ENCODE measurements at places on chromosomes 6 and 20.

DNA sequence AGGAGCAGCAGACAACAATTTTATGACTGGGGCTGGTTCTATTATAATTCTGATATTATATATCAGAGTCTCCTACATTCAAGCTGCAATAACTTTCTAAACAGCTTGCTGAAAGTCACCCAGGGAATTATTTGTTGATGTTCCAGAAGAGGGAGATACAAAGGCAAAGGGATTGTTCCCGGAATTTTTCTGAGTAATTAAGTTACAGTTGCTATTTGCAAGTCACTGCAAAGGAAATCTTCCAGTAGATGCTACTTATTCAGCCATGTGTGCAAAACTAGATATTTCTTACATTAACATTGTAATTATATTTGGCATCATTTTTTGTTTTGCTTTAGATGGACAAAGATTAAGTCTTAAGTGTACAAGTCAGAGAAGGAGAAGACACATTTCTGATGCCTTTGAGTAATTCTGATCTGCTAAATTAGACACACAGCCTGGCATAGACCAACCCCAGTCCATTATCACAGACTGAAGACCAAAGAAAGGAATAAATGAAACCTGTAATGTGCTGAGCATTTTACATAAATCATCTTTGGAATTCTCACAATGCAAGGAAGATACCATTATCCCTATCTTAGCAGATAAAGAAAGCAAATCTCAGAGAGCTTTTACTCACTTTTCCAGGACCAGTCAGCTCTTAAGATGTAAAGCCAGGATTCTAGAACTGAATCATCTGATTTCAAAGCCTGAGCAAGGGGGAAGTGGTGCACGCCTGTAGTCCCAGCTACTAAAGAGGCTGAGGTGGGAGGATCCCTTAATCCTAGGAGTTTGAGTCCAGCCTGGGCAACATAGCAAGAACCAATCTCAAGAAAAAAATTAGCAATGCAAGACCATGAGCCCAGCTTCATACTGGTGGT, 62.6 kb upstream of the AKAP12 start:
- no peak for DNase-seq

GRCh38 chr6:47275640-47276039, 34.1 kb downstream of the TNFRSF21 start:
- DNase-seq = no peak

GRCh38 chr6:73028124-73028766, 197.1 kb downstream of the KHDC1L start:
- DNase-seq = no peak

GRCh38 chr6:116335612-116336215, 35.0 kb upstream of the DSE start:
- DNase-seq = no peak

GRCh38 chr6:40755046-40755681, 168.0 kb upstream of the LRFN2 start:
- no peak for DNase-seq

- no peak for DNase-seq
Measured at GRCh38 chr20:20228351-20228750, 139.6 kb upstream of the INSM1 start.

- DNase-seq = no peak
Measured at GRCh38 chr6:2529211-2529719, 221.5 kb downstream of the MYLK4 start.

DNA sequence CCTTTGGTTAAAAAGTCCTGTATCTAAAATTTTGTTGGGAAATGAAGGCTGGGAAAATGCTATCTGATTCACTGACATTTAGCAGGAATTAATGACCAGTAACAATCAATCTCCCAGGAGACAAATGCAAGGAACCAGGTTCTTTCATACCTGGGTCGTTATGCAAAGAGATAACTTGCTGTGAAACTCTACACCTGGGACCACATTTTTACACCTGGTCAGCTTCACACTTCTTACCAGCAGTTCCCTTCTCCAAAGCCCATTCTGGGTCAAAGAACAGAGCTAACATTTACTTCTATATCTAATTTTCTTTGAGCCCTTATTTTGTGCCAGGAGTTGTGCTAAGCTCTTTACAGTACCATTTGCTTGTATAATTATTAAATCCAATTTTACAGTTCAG, 27.4 kb upstream of the STXBP5 start:
- no peak for DNase-seq

DNA sequence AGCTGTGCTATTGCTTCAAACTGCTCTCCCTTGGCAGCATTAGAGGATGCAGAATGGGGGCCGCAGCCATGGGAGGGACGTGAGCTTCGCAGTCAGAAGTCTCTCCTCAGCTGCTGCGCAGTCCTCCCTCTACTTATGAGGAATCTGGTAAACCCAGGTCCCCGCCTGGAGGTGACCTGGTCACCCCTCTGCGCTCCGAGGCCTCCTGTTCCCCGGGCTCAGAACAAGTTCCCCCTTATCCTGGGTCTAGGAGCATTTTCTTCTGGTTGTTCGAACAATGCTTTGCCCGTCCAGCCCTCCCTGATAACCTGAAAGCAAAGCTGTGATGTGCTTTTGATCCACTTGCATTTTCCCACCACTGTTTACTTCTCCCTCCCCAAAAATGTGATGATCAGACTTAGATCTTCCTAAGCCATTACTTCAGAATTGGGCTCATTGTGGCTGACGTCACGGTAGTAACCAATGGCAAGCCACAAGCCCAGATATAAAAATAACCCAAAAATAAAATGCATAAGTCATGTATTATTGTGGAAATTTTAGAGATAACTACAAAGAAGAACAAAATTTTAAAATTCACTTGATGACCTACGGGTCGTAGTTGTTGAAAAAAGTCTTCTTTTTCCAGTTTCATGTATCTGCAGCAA, 80.7 kb downstream of the SERAC1 start:
- no peak for DNase-seq

- DNase-seq = no peak
Measured at GRCh38 chr6:90350689-90351554, 54.3 kb upstream of the BACH2 start.

DNA sequence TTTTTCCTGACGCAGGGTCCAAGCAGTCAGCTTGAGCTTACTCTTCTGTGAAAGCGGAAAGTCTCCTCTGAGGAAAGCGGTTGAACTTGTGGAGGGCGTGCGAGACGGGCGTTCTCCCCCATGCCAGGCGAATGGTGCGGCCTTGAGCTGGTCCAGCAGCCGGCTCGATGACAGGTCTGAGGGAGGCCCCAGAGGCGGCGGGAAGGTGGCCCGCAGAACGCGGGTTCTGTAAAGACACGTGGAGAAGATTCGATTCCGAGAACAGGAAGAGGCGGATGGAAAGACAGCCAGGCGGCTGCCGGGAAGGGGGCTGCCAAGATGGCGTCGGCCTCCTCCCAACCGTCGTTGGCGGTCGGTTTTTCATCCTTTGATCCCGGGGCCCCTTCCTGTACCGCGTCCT, 75.6 kb upstream of the TXNDC5 start:
- no peak for DNase-seq

DNA sequence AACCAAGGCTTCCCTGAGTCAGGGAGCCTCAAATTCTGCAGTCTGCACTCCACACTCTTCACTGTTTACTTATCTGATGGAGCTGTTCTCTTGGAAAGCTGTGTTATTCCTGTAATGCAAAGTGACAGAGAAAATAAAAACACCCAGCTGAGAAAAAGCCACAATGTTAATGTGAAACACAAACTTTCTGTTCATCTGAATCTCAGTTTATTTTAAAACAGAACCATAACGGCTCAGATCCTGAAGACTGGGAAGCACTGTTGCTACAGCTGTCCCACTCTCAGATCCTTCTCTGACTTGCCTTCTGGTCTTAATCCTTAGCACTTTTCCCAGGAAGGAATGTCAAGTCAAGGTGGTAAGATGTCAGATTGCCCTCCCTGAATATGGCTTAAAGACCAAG, 736.6 kb downstream of the DHX35 start:
- DNase-seq = no peak

DNA sequence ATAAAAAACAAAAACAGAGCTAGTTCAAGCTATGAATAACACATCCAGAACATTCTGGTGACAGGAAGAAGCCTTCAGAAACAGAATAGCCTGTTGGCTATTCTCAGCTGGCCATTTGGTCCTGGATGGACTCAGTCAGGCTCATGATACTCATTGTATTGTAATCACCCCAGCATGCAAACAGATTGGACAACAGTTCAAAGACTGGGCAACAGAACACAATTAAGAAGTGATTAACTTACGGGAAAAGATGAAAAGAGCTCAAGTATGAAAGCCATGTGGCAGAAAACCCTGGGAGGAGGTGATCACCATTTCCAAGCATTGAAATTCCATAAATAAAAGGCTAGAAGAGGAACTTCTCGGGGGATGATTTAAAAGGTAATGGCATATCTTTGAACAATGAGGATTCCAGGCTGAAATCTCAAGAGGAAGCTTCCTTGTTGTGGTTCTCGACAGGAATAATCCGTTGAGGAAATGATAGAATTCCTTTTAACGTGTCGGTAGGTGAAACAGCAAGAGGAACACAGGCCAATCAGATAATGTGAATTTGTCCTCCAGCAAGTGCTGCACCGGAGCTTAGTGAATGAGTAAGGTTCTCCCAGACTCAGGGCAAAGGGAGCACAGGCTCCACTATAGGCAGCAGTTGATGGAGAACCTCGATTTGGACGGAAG, 172.4 kb downstream of the BCAS1 start:
- DNase-seq = no peak

- no peak for DNase-seq
Measured at GRCh38 chr6:39681674-39682121, 43.5 kb downstream of the KIF6 start.

DNA sequence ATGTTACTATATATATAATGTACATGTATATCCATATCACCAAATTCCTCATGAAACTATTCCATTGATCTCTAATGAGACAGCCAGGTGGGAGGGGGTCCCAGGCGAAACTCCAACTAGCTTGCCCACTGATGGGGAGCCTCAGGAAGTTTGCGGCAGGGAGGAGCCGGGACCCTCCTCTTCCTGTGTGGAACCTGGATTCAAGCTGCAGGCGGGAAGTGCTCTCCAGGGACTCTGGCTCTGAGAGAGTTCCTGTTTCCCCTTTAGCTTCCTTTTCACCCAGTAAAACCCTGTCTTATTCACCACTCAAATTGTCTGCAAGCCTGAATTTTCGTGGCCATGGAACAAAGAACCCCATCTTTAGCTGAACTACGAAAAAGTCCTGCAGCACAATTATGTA, 152.2 kb downstream of the OPN5 start:
- DNase-seq = no peak

GRCh38 chr6:144769142-144769541, 484.0 kb downstream of the UTRN start:
- DNase-seq = no peak

Measured in right renal cortex interstitium (tissue), 3 donors.